ENCODE measurements at places on chromosomes 16 and 17.

DNA sequence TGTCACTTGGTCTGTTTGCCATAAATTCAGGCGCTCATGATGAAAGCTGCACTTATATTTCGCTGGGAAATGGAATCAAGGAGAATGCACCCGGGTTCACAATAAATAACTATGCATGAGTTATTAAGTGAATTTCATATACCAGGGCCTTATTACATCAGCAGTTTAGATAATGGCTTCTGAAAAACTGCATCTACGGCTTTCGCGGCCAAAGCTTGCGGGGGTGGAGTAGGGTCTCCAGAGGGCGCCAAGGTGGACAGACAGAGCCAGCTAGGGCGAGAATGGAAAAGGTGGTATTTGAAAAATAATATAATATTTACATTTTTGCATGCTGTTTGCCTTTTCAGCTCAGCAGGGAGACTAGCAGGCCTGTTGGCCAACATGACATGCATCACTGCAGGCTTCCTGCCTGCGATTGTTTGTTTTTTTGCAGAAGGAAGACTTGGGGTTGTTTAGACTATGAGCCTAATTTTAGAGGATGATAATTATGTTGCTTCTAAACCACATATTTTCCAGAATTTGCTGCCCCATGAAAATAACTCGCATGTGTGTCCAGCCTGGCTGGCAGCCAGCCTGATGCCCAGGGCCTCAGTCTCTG, 173.8 kb upstream of the IRX3 start:
- DNase-seq, result no peak

GRCh38 chr16:64184156-64184555, 937.7 kb downstream of the CDH11 start:
- DNase-seq, result no peak

- peak; percentile 40 for DNase-seq
Observed at GRCh38 chr16:29825145-29826044, 5.1 kb downstream of the MVP start.

DNA sequence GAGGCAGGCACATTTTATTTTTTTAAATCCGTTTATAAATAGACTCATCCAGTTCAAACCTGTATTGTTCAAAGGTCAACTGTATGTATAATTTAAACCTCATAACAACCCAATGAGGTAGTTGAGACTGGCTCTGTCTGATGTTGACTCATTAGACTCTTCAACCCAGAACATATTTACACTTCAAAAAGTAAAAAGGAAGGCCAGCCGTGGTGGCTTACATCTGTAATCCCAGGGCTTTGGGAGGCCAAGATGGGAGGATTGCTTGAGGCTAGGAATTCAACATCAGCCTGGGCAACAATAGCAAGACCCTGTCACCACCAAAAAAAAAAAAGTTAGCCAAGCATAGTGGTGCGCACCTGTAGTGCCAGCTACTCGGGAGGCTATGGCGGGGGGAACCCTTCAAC, 32.5 kb upstream of the DHRS7B start:
- no peak for DNase-seq

DNA sequence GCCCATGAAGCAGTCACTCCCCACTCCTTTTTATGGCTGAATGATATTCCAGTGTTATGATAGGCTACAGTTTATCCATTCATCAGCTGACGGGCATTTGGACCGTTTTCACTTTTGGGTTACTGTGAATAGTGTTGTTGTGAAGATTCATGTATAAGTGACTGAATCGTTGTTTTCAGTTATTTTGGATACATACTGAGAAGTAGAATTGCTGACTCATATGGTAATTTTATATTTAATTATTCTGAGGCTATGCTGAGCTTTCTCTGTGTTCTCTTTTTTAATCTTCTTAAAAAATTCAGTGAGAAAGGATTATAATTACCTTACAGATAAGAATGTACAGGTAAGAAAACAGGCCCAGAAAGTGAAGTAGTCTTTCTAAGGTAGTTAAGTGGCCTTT, 117.9 kb upstream of the MPHOSPH6 start:
- no peak for DNase-seq

DNA sequence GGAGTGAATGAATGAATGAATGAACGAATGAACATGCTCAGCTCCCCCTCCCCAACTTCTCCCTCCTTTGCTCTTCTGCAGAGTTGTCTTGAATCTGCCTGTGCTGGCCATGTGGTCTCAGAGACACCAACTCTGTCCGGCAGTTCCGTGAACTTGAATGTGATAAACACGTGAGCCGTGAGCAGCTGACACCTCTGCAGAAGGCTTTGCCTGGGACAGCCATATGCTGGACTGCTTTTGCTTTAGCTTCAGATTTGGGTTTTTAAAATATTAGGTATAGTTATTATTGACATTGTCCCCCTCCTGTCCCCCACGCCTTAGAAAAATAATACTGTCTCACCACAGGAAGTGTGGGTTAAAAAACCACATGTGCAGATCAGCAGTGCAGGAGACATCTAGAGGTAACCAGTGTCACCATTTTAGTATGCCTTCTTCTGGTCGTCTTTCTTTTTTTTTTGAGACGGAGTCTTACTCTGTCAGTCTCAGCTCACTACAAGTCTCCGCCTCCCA, 83.8 kb downstream of the ABCC1 start:
- no peak for DNase-seq

DNA sequence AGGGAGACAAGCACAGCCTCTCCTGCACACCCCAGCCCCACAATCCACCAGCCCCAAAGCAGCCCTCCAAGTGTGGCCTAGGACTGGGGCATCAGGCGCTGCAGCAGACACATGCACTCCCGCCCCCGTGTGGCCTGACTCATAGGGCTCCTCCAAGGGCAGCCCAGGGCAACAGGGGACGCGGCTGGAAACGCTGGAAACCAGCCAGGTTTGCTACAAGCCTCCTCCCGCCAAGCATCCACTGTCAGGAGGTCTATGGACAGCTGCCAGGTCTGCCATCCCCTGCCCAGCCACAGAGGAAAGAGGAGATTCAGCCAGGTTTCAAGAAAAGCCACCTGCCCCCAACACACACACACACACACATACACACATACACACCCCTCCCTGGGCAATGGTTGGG, 25.8 kb downstream of the SRCIN1 start:
- DNase-seq, result no peak

GRCh38 chr17:55278173-55278961, 13.6 kb downstream of the HLF start:
- no peak for DNase-seq
